Immature natural killer cell (primary cell): ENCODE measurements at places on chromosomes 12 and 14. TPM values are rescaled to one million over a fixed set of nuclear protein-coding genes. Genes with fewer than 3 reads are reported as not detected.

- no peak overlapping the region for H3K27ac ChIP-seq
- H3K4me1 ChIP-seq, result no peaks in the 10 kb centered on the region
- no peak for DNase-seq
- peaks cover 2% of the 10 kb centered on the region for H3K27me3 ChIP-seq
- no peak overlapping the region for H3K4me3 ChIP-seq
Observed at GRCh38 chr14:32820682-32821081, 118.0 kb upstream of the NPAS3 start.

The PAX9 gene
- polyA plus RNA-seq, result not detected

- no peaks in the 10 kb centered on the region for H3K36me3 ChIP-seq
- peaks cover 10% of the 10 kb centered on the region for H3K4me1 ChIP-seq
- H3K4me3 ChIP-seq, result no peak overlapping the region
- H3K27ac ChIP-seq, result no peak overlapping the region
Observed at GRCh38 chr14:60323199-60323896, 74.3 kb downstream of the PPM1A start.

DNA sequence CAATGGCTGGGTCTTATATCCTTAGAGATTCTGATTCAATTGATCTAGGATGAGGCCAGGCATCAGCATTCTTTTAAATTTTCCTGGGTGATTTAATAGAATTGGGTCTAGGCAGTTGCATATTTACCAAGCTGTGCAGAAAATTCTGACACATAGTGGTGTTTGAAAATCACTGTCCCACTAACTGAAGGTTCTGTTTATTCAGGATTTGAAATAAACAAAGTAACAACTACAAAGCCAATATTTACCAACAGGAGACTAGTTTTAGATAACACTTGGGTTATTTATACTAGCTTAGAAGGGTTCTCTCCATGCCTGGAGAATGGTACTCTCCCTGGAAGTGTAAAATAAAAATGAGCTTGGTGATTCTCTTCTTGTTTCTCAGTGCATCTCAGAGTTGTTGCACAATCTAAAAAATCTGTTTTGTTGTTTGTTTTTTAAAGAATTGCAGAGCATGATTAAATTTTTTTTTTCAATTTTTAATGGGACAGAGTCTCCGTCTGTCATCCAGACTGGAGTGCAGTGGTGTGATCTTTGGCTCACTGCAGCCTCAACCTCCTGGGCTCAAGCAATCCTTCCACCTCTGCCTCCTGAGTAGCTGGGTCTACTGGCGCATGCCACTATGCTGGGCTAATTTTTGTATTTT, 16.9 kb downstream of the BEST3 start:
- H3K4me3 ChIP-seq, result no peak overlapping the region
- no peak overlapping the region for H3K27ac ChIP-seq
- no peak for DNase-seq
- peaks cover 9% of the 10 kb centered on the region for H3K27me3 ChIP-seq
- no peaks in the 10 kb centered on the region for H3K4me1 ChIP-seq
- no peaks in the 10 kb centered on the region for H3K36me3 ChIP-seq

DNA sequence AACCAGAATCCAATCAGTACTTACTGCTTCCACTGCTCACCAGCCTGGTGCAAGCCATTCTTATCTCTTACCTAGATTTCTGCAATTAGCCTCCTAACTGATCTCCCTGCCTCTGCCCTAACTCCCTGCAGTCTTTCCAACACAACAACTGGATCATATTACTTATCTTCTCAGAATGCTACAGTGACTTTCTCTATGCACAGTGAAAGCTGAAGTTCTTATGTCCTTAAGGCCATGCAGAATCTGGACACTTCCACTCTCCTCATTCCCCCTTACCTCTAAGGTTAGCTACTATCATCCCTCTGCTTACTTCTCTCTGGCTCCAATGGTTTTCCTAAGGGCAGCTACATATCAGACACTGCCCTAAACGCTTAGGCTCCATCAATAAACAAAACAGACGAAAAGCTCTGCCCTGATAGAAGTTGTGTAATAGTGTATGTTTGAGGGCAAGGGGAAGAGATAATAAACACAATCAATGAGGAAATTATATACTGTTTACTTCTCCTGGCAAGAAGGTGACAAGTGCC, 4.0 kb downstream of the KTN1 start:
- H3K27ac ChIP-seq, result no peak overlapping the region
- DNase-seq, result no peak
- peaks cover 9% of the 10 kb centered on the region for H3K27me3 ChIP-seq
- no peaks in the 10 kb centered on the region for H3K36me3 ChIP-seq
- H3K4me1 ChIP-seq, result peaks cover 47% of the 10 kb centered on the region
- no peak overlapping the region for H3K4me3 ChIP-seq

The ENDOU gene
- polyA plus RNA-seq, result not detected

The GUCY2C gene
- not detected for polyA plus RNA-seq

- H3K4me1 ChIP-seq, result peaks cover 7% of the 10 kb centered on the region
- no peaks in the 10 kb centered on the region for H3K36me3 ChIP-seq
Observed at GRCh38 chr12:2051700-2052621, 826 bp upstream of the CACNA1C start.

The REM2 gene
- polyA plus RNA-seq, result 0.22 TPM

GRCh38 chr12:114888928-114889584, 205.1 kb upstream of the TBX3 start:
- no peaks in the 10 kb centered on the region for H3K36me3 ChIP-seq
- peaks cover 3% of the 10 kb centered on the region for H3K27me3 ChIP-seq
- no peaks in the 10 kb centered on the region for H3K4me1 ChIP-seq

The PRKD1 gene
- not detected for polyA plus RNA-seq

The TAS2R13 gene
- polyA plus RNA-seq, result not detected
